ENCODE measurements at places on chromosomes 7 and 10. TPM values are rescaled to one million over a fixed set of nuclear protein-coding genes. Genes with fewer than 3 reads are reported as not detected.

GET4 gene
- total RNA-seq: 32.6 TPM

PDK4 gene
- 1.3 TPM for total RNA-seq

DNA sequence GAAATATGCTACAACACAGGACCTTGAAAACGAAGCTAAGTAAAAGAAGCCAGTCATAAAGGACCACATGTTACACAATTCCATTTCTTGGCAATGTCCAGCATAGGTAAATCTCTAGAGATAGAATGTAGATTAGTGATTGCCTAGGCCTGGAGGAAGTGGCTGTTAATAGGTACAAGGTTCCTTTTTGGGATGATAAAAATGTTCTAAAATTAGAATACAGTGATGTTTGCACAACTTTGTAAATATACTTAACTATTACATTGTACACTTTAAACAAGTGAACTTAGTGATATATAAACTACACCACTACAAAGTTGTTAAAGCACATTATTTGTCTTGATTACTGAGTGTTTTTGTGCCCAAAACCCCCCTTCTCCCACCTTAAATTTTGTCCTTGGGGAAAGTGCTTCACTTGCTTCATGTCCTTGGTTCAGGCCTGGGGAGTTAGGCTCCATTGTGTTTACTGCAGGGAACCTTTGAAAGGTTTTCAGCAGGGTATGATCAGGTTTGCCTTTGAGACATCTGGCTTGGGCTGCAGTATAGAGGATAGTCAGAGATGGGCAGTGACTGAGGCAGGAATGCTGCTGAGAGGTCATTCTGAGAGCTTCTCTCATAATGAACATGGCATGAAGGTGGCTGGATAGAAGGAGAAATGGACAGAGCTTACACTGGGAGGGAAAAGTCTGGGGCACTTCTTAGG is 1052.6 kb downstream of the REEP3 start:
- DNase-seq: no peak

DNA sequence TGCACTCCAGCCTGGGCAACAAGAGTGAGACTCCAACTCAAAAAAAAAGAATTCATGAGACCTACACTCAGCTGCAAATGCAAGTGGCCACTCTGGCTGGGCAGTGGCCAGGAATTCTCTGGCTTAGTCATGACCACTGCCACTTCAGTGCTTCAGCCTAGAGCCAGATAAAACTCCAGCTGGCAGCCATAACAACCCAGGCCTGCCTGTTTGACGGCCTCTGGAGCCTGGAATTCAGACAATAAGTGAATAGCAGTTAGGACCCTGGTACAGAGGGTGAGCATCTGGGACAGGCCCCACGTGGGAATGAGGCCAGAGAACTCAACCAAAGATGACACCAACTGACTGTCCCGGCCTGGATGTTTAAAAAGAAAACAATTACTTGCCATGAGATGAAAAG is 18.9 kb downstream of the RCC1L start:
- no peak for DNase-seq

- no peak for DNase-seq
These were observed 321.0 kb downstream of the C7orf25 start for GRCh38 chr7:42590771-42591310.

DNA sequence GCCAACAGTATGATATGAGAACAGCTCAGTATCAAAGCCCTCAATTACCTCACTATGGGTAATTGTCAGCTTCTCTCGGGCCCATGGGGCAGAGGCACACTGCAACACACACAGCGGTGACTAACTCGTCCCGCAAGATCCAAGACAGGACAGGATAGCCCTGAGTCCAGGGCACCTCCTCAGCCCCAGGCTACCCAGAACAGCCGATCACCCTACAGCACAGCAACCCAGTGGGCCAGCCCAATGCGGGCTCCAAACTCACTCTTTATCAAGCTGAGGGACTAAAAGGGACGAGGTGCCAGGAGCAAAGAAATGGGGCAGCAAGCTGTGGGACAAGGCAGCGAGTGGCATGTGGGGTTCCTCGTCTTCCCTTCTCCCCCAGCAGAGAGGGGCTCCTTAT is 765.1 kb downstream of the GRID1 start:
- no peak for DNase-seq
